ENCODE measurements at places on chromosomes 12 and 14.
A peak's percentile ranks its signal among the peaks of the same experiment; 100 is the strongest.

DNA sequence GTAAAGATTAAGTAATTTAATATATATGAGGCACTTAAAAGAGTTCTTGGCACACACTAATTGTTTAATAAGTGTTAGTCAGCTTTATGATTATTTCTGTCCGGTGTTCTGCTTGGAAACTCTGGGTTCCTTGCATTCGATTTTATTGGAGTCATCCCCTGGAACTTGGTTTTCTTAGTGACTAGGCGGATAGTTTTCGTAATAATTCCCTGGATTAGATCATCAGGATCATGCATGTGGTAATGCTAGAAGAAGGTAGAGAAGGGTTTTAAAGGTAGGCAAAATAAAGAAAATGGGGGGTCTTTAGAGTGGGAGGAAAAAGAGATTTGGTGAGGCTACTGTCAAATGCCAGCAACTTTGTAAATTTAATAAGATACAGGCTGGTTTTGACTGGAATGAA lies 88.4 kb downstream of the MYF5 start:
- no peak for DNase-seq

GRCh38 chr14:78851189-78851588 lies 681.0 kb downstream of the NRXN3 start:
- no peak for DNase-seq

DNA sequence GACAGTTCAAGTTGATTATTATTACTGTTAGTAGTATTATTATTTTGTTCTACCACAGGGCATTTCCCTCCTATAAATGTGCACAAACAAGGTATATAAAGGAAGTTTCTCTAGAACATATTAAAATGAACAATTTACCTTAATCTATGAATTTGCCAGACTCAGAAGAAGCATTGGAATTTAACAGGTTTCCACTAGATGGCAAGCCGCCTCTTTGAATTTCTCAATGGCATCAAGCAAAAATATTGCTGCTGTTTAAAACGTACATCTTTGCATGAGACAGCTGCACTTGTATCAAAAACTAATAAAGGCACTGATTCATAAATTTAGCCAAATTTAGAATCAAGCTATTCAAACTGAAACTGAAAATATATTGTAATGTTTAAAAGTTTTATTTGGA lies 34.6 kb upstream of the MIS18BP1 start:
- DNase-seq = no peak

DNA sequence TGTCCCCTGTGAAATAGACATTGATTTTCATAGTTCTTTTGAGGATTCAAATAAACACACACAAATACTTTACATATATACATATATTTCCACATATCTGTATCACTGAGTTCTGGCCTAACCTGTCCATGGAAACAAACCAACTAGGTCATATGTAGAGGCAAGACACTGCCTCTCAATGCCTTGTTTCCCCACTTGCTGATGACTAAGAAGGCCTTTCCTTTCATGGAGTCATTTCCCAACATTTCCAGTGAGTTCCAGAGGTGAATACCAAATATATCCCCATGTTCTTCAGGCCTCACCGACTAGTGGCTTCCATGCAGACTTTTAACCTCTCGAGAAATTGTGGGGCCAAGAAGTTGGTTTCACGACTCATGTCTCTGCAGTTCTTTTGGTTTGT lies 120.8 kb downstream of the DNAI7 start:
- DNase-seq = no peak

DNA sequence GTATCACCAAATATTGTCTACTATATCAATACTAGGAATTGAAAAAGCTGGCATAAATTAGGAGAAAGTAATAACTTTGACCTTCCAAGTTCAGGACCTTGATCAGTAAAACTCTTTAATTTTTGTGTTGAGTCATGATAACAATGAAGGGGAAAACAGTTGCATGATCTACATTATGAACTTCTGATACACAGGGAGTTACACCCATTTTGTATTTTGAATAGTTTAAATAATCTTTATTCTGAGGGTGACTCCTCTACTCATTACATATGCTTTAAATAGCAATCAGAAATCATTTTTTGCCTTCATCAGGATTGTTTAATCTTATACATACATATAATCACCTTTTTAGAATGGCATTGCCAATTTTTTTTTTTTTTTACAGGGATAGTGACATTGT lies 492.5 kb downstream of the NAV3 start:
- DNase-seq = no peak

DNA sequence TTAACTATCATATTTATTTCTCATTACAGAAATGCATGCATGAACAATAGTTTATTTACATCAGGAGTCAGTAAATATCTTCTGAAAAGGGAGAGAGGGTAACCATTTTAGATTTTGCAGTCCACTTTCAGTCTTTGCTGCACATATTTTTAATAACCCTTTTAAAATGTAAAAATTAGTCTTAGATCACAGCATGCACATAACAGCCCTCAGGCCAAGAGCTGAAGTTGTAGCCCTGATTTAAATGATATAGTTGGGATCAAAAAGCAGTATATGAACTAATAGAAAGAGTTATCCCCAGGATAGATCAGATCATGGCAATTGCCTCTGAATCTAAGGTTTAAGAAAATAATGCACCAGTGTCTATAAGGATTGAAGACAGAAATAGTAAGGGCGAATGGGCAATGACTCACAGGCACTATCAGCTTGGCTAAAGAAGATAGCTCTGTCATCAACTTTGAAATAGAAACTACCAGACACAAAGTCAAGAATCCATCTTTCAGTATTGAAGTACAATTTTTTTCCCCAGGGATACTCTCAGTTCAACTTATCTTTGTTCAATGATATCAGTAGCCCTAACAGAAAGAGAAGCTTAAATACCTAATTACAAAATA lies 13.1 kb upstream of the CLEC7A start:
- no peak for DNase-seq

- DNase-seq = peak; percentile 62
These were observed 22.9 kb downstream of the KRT18 start for GRCh38 chr12:52971679-52972329.

DNA sequence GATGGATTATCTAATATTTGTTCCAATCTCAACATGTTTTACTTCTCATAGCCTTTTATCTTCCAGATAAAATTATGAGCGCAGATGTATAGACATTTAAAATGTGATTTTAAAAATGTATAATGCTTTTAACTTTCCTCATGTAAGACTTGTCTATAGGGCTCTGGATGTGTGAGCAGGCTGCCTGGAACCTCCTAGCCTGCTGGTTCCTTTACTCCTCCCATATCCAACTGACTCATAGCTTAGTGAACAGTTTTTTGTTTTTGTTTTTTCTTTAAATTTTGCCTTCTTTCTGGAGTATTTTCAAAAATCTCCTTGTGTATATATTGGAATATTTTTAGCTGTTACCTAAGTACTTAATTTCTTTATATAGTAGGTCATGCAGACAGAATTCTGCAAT lies 115.4 kb downstream of the PDE3A start:
- no peak for DNase-seq

GRCh38 chr12:48454667-48455066 lies 17.7 kb upstream of the ANP32D start:
- DNase-seq = no peak

DNA sequence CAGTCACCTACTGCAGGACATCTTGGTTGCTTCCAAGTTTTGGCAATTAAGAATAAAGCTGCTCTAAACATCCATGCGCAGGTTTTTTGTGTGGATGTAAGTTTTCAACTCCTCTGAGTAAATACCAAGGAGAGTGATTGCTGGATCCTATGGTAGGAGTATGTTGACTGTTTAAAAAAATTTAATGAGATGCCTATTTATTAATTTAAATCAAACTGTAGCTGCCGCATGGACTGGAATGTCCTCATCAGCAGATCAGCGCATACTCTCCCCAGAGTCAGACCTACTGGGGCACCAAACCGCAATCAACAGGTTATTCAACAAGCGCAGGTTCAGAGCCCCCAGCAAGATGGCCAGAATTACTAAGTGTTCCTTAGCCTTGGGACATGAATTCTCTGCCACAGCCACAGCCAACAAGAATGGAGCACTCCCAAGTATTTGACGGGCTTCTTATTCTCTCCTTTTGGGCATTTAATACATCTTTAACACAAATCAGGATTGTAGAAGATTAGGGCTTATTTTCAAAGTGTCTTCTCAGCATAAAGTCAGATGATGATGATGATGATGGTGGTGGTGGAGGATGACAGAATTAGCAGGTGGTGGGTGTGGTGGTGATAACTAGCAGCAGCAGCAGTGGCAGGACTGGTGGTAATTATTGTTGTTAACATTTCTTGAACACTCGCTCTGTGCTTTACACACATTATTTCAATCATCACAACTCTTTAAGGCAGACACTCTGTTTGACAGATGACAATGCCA lies 170.7 kb downstream of the CHST11 start:
- DNase-seq = no peak

GRCh38 chr12:49793620-49794019 lies 34.6 kb downstream of the NCKAP5L start:
- no peak for DNase-seq

GRCh38 chr14:97056086-97056485 lies 258.9 kb downstream of the VRK1 start:
- no peak for DNase-seq

Data from T1000 (cell line).